HT1080 (cell line): ENCODE measurements at places on chromosomes 16 and 17. TPM values are rescaled to one million over a fixed set of nuclear protein-coding genes. Genes with fewer than 3 reads are reported as not detected.

- no peak for DNase-seq
These were observed 69.9 kb upstream of the NFAT5 start for GRCh38 chr16:69495821-69496220.

HP gene
- not detected in 2 replicates for total RNA-seq

TGFB1I1 gene
- total RNA-seq, result 35.9 and 90.6 TPM in 2 replicates

DNA sequence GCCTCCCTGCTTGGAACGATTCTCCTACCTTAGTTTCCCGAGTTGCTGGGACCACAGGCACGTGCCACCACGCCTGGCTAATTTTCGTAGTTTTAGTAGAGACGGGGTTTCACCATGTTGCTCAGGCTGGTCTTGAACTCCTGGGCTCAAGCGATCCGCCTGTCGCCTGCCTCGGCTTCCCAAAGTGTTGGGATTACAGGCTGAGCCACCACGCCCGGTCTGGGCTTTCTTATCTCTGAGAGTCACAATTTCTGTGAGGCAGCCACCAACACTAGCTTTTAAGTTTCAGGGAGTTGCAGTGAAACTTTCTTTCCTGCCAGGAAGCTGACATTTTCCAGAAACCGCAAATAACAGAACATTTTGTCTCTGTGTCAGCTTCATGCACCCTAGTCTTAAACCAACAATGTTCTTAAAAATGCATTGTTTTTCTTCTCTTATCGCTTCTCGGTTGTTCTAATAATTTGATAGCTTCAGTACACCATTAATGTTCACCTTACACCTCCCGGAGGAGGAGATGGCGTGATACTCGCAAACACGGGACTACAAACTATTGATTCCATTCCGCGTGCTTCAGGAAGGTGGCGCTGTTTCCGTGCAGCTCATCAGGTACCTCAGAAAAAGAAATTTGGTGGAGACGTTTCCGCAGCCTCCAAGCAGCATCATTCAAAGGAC is 7.4 kb upstream of the DHRS7B start:
- peak; percentile 59 for DNase-seq

- no peak for DNase-seq
These were observed 3.9 kb upstream of the NFAT5 start for GRCh38 chr16:69561901-69562300.

DNA sequence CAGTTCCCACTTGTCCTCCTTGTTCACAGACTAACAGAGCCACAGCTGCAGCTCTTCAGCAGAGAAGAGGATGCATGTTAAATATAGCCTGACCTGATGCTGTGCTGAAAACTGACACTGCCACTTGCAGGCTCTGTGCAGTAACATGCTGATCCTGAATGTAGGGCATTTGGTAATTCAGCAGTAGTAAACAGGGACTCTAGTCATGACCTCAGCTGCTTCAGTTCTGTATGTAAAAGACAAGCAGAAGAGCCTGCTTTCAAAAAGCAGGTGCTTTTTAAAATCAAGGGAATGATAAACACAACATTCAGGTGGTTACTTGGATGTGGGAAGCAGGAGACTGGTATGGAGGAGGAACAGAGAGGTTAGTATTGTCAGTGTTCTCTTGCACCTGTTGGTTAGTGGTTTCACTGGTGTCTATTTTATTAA is 33.8 kb downstream of the ESRP2 start:
- DNase-seq, result no peak
